ENCODE measurements at places on chromosomes 12 and 14.

GRCh38 chr12:132344181-132344580 is 14.8 kb upstream of the GALNT9 start:
- no peak for DNase-seq

DNA sequence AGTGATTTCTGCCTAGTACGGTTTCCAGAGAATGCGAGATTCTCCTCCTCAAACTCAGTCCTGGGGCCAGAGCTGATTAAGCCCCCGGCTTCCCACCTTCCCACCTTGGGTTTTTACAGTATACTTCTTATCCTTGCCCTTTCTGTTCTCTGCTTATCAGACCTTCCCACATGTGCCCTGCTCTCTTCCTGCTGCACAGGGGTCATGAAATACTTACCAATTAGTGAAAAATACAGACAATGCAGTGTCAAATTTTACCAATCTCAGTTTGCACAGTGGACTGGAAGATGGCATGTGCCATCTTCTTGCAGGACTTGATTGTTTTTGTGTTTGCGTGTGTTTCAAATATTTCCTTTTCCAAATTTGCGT is 14.7 kb downstream of the SUSD6 start:
- no peak for DNase-seq

DNA sequence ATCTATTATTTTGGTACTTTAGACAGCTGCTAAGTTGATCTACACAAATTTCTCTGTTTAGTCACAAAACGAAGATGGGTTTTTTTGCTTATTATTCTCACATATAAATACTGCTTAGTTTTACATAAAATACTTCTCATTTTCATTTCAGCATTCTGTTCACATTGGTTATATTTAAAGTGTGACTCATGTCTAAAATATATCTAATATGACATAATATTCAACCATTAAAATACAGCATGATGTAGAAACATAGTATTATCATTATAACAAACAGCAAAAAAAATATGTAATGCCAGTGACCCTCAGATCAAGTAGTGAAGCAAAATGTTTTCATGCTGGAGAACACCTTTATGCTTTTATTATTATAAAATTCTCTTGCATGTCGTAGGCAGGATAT is 63.7 kb downstream of the SH2B3 start:
- DNase-seq = no peak

GRCh38 chr12:19139615-19140194 is 10.2 kb downstream of the PLEKHA5 start:
- DNase-seq = no peak

GRCh38 chr12:15770581-15770980 is 18.6 kb downstream of the EPS8 start:
- no peak for DNase-seq

DNA sequence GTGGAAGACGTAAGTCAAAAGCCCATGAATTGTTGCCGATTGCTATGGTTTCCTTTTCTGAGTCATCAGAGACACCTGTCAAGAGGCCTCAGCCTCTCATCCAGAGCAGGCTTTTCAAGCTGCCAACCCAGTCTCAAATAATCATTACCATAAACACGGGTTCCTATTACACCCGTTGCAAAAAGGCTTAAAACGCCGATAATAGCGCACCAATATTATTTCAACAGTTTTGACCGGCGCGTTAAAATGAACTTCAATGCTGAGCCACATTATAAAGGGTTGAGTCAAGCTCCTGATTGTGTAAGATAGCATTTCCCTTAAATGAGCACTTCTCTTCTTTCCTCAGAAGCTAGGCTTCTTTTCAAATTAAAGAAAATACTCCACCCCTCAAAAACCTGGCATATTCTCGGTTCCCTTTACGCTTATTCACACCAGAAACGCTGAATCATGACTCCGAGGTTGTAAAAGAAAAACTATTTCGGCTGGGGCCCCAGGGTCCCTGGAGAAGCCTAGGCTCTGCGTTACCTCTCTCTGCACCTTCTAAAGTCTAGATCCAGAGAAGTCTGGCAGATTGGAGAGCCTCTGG is 1.4 kb downstream of the TMTC1 start:
- DNase-seq = no peak

DNA sequence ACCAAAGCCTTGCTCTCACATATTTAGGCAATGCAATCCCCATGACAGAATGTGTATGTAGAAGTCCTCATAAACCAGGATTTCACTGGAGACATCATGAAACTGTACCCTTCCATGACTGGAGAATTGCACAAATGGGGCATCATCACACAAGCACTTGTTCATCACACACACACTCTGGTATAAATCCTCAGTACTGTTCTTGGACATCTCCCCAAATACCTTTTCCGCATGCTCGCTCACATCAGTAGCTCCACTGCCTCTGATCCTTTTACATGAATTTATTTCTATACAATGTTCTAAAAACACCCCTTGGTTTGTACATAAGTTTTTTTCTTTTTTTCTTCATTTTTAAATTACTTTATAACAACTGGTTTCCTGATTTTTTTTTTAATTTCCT is 3.3 kb upstream of the ING4 start:
- no peak for DNase-seq

DNA sequence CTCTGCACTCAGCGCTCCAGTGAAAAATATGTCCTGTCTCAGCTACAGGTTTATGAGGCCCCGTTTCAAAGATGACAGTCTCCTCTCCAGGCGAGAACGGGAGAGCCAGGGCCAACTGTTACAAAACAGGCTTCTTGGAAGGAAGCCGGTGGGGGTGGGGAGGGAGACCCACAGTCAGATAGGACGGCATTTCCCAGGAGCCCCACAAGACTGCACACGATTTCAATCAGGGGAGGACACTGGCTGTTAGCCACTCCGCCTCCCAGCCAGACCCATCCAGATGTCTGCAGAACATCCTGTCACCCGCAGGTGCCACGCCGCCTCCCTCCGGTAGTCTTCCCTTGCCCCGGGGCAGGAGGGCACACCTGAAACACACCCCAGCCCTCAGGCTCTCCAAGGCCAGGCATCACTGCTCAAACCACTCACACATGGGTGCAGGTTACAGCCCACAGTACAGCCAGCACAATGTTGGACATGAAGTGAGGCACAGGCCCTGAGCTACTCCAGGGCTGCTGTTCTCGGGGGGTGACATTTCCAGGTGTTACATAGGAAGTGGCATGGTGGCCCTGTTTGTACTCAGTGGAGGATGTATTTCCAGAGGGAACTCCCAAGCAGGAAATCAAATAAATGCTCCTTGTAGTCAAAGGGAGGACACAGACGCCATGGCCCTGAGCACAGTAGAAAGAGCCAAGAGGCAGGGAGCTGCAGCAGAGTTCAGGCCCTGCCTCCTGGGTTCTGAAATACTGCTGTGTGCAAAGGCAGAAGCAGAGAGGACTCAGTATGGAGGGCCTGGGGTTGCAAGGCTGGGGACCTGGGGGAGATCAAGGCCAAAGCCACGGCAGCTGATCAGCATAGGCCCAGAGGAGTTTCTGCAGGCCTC is 138.1 kb downstream of the BCL11B start:
- DNase-seq = no peak

- DNase-seq = peak; percentile 32
Observed at GRCh38 chr12:122834921-122835749, at the start of gene HIP1R. Gene HIP1R (plus strand): TSS chr12:122835457. CDS start chr12:122835551, 94 bp downstream.

DNA sequence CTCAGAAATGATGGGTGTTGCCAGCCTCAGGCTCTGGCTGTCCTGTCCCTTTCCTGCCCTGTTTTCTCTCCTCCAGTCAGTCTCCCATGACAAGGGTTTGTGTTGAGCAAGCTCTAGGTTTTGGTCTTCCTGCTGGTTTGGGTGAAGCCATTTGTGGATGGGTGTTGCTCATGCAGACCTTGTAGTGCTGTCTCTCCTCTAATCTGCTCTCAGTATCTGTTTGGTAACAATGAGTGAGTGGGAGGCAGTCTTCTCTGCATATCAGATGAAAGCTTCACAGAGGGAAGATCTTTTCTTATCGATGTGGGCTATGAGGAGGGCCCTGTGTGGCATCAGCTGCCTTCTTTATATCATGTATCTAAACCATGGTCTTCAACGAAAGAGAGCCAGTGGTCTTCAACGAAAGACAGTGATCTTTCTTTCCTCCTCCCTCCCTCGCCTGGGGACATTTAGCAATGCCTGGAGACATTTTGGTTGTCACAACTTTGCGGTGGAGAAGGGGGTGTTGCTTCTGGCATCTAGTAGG is 3.6 kb downstream of the CMA1 start:
- no peak for DNase-seq

- no peak for DNase-seq
Observed at GRCh38 chr14:58091883-58092630, 60.0 kb downstream of the ARMH4 start.

- no peak for DNase-seq
Observed at GRCh38 chr14:61516118-61516743, 179.1 kb upstream of the HIF1A start.

GRCh38 chr14:103033681-103034096 is 23.7 kb downstream of the CDC42BPB start:
- no peak for DNase-seq

- no peak for DNase-seq
Observed at GRCh38 chr14:98622208-98623051, 649.6 kb downstream of the BCL11B start.

DNA sequence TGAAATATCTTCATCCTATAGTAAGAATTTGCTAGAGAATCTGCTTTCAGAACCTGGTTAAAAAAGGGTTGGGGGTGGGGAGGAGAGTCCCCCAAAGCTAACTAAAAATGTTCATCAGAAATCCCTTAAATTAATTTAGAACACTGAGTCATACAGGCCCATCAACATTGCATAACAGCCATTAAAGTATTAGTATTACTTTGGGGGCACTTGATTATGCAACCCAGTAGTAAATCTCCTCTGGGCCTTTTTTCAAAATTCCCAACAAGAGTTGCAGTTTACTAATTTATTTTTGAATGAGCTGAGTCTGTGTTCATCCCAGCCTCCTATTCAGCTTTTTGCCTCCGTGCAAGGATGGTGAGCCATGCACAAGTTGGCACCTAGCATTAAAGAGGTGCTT is 8.8 kb upstream of the SLC24A4 start:
- no peak for DNase-seq

- no peak for DNase-seq
Observed at GRCh38 chr12:49369411-49370145, 2.3 kb downstream of the SPATS2 start.

DNA sequence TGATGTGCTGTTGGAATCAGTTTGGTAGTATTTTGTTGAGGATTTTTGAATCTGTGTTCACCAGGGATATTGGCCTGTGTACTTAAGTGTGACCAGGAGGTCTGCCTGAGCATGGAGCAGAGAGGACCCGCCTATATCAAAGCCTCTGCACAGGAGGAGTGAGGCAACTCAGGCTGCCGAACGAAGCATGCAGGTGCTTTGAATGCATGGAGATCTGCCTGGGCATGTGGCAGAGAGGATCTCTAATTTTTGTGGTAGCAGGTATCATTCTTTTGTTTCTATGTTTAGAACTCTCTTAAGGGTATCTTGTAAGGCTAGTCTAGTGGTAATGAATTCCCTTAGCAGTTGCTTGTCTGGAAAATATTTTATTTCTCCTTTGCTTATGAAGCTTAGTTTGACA is 26.9 kb downstream of the RAB3IP start:
- DNase-seq = no peak

DNA sequence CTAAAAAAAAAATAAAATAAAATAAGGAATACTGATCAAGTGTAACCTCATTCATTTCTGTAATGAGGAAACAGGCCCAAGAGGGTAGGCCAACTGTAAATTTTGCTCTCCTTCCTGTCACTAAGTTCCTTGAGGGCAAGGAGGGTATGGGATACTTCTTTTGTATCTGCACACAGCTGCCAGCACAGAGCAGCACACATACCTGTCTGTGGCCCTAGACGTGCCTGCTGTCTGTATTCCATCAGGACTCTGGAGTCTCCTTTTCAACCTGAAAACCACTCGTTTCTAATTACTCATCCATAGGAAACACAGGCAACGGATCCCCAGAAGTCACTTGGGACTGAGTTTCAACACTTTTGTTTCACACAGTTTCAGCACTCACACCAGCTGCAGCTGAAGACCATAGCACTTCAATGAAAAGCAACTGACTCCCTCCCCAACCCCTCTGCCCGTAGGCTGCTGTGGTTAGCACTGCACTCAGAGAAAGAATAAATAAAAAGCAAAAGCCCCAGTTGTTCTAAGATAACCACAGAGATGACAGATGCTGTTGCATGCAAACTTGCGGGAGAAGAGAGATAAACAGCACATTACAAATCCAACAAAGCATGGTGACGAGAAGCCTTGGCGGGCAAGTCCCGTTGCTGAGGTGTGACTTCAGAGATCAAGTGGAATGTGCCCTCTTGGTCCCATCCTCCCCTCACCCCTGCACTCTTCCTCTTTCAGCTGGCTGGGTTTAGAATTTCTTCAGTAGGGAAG is 24.9 kb downstream of the CRACR2A start:
- DNase-seq = no peak

- no peak for DNase-seq
Observed at GRCh38 chr12:18750085-18750484, 12.2 kb downstream of the CAPZA3 start.

GRCh38 chr12:111304642-111305071 is 64.2 kb downstream of the PHETA1 start:
- no peak for DNase-seq

GRCh38 chr12:62471734-62472133 is 5.1 kb downstream of the MON2 start:
- DNase-seq = no peak

DNA sequence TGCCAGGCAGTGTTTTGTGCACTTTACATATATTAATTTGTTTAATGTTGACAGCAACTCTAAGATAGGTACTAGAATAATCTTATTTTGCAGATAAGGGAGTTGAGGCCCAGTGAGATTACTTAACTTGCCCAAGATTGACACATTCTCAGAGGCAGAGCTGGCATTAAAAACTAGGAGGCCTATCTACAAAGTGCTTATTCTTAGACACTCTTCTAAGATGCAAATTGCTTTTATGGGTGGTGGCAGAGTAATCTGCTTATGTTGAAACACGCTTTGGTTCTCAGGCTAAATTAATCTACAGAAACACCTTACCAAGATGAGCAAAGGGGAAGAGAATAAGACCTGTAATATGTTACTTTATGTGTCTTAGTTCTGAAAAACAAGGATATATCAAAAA is 7.2 kb downstream of the MGP start:
- DNase-seq = no peak

DNA sequence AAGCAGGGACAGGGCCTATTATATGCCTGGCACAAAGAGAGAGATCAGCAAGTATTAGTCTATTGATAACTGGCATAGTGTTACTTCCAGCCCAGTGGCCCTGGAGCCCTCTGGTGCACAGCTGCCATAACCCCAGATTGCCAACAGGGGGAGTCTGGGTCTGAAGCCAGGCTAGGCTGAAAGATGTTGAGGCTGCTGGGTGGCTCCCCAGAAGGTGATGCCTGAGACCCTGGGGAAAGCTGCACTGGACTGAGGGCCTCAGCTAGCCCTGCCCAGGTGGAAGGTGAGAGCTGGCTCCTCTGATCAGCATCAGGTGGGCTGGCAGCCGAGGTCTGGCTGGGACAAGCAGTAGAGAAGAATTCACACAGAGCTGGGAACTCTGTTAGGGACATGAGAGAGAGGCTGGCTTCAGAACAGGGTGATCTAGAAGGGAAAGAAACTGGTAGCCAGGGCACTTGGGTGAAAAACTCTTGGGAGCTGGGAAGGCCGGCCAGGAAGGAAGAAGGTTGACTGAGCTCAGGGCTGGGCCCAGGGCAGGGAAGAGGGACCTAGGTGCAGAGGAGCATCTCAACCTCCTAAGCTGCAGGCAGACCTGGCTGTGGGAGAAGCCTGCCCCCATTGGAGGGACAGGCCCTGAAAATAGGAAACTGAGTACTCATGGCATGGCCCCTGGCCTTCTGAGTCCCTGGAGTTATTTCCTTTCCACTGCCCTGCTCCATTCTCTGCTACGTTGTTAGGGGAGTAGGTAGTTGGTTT is 3.9 kb downstream of the GZMH start:
- DNase-seq = peak; percentile 23
